ENCODE measurements at places on chromosomes 1 and 21. TPM values are rescaled to one million over a fixed set of nuclear protein-coding genes. Genes with fewer than 3 reads are reported as not detected.

The ITLN2 gene
- total RNA-seq, result not detected

The CHAF1B gene
- 30.6 TPM for total RNA-seq

The MLLT11 gene
- 3.3 TPM for total RNA-seq

The TRIM67 gene
- not detected for total RNA-seq

The OR6K3 gene
- total RNA-seq, result not detected

The TIE1 gene
- total RNA-seq, result 0.33 TPM

The PLEKHG5 gene
- 2.2 TPM for total RNA-seq

The ADCY10 gene
- not detected for total RNA-seq

The KCNA3 gene
- total RNA-seq, result 38.4 TPM

The KMO gene
- 0.60 TPM for total RNA-seq

The SRSF4 gene
- 112 TPM for total RNA-seq

The PADI1 gene
- total RNA-seq, result not detected

The SLC30A7 gene
- 47.4 TPM for total RNA-seq

The CYP4B1 gene
- total RNA-seq, result not detected

The F13B gene
- not detected for total RNA-seq

The F3 gene
- total RNA-seq, result 0.16 TPM

The CD160 gene
- 24.6 TPM for total RNA-seq

The FMO2 gene
- total RNA-seq, result not detected

The PCP4L1 gene
- not detected for total RNA-seq

The RIPK4 gene
- total RNA-seq, result not detected

The ZNF697 gene
- total RNA-seq, result 0.78 TPM

The AMY2A gene
- not detected for total RNA-seq

The PPIAL4G gene
- 0.44 TPM for total RNA-seq

The CAPN2 gene
- 79.8 TPM for total RNA-seq
